ENCODE measurements at places on chromosomes 6 and 20.

- DNase-seq = no peak
Observed at GRCh38 chr6:115618256-115618655, 442.4 kb downstream of the FRK start.

DNA sequence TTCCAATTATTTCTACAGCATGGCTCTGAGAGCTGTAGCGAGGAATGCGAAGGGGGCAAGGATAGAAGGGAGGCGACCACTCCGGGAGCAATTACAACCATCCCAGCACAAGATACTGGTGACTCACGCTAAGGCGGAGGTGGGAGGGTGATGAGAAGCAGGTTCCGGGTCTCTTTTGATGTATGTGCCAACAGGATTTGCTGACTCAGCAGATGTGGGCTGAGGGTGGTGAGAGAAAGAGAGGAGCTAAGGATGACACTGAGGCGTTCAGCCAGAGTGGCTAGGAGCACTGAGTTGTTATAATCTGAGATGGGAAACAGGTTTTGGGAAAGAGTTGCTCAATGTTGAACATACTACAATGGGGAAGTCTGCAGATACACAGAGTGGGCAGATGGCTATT lies 9.3 kb upstream of the TXNDC5 start:
- no peak for DNase-seq

GRCh38 chr6:52135217-52135616 lies 47.8 kb upstream of the PKHD1 start:
- DNase-seq = no peak

GRCh38 chr6:148426317-148426977 lies 83.8 kb downstream of the SASH1 start:
- no peak for DNase-seq

DNA sequence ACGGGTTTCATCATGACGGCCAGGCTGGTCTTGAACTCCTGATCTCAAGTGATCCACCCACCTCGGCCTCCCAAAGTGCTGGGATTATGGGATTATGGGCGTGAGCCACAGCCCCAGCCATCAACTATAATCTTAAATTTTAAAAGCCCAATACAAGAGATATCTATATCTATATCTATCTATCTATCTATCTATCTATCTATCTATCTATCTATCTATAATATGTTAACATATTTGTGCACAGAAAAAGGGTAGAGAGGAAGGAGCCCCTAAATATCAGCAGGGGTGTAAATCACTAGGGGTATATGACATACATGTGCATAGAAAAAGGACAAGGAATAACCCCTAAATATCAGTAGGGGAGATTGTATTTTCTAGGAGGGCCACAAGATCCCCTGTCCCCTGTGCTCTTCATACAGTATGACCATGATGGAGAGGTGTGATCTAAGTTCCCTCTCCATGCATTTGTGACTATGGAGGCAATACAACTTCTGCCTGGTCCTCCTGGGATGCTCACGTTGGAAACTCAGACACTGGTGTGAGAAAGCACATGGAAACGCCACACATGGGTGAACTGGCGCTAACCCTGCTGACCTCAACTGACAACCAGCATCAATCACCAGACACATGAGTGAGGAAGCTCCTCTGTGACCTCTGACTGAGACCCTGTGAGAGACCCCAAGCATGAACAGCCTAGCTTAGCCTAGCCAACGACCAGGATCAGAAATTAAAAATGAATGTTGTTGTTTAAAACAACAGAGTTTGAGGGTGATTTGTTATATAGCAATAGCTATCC lies 1.2 kb upstream of the SPATS1 start:
- DNase-seq = no peak

DNA sequence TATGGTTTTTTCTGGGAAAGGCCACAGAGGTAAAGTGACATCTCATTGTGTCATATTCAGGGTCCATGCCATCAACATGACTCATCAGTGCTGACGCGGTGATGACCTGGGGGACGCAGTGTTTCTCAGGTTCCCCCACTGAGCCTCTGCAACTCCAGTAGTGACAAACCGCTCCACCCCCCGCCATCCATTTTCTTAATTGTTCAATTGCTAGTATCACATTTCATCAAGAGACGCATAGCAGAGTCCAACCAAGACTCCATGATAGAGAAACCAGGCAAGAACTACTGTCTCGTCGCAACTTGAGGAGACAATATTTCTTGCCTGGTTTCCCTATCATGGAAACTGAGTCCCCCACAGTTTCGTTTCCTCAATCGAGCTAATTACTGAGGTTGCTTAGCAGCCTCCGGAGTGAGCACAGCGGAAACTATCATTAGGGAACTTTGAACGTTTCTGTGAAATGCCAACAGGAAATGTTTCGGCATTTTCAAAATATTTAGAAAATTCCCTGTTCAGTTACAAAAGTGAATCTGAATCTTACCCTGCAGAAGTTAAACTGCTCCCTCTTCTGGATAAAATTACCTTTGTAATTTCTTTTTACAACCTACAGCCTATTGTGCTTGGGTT lies 12.2 kb upstream of the SERPINB1 start:
- peak; percentile 77 for DNase-seq

GRCh38 chr6:79077715-79078074 lies 359 bp downstream of the PHIP start:
- DNase-seq = peak; percentile 62

DNA sequence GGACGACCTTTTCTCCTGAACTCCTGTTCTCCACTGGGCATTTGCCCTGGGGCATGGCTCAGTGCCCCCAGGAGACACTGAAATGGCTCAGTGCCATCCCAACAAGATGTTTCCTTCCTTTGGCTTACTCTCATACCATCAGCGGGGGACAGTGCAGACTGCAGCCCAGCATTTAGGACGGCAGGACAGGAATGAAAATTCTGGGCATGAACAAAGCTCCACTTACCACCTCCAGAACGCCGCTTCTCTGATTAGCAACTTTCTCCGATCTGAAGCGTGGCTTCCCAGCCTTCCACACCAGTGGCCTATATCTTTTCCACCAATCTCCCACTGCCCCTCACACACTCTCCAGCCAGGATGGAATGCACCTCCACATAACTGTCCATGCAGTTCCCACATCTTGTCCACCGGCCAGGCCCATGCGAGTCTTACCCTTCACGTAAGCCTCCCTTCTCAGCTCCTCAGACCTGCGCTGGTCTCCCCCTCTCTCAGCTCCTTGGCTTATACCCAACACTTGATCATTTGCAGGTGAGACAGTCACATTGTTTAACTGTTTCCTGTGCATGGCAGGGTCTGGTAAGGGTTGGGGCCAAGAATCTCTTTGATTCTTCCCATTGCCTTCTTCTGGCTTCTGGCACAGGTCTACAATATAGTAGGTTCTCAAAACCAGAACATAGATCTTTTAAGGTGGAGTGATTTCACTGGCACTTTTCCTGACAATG lies 114.5 kb downstream of the FYN start:
- peak; percentile 47 for DNase-seq

DNA sequence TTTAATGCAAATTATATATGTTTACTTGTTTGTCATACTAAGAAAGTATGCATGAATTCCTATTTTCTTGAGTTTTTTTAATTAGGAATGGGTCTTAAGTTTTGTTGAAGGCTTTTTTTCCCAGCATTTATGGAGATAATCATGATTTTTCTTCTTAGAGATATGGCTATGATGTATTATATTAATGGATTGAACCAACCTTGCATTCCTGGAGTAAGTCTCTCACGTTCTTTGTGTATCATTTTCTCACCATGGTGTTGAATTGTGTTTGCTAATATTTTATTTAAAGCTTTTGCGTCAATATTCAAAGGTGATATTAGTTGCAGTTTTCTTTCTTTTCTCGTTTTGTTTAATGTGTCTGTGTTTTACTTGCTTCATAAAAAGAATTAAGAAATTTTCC lies 48.4 kb upstream of the SLC35D3 start:
- no peak for DNase-seq

DNA sequence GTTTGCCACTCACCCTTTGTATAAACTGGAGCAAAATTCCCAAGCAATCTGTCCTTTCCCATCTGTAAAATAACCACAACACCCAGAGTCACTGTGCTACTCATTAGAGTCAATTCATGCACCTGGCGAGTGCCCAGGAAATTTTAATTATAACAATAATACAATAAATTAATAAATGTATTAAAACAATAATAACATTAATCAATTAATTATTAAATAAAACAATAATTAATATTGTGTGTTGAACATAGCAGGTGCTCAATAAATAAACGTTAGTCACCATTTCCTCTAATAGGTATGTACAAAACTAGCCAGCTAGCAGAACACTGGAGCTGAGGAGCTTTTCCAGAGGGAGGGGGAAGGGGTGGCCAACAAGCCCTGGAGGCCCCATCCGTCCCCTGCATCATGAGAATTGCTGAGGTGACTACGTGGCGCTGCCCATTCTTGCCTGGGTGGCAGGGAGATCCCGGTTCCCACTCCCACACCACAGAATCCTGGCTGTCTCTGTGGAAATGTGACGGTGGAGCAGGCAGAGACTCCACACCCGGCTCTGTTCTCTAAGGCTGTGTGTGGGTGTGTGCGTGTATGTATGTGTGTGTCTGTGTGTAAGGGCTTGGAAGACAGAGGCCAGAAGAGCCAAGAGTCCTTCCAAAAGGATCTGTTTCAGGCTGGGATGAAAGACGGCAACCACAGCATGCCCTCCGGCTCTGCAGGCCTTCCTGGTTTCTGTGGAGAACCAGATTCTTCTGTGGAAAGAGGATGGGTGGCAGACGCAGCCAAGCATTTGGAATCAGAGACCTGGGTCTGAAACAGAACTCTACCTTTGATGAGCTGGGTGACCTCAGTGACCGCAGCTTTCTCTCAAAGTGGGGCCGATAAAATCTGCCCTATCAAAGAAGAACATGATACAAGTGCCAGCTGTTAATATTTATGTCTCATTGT lies 18.8 kb upstream of the EZR start:
- DNase-seq = no peak

DNA sequence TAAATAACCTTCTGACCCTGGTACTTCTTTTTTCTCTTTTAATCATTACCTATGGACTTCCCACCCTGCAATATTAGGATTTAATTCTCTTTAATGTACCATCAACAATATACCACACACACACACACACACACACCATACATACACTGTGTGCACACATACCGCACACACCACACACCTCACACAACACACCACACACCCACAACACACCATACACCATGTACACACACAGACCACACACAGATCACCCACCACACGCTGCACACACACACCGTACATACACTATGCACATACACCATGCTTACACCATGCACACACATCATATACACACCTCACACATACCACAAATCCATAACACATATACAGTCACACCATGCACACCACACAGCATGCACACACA lies 57.4 kb upstream of the MAP3K4 start:
- DNase-seq = no peak

- no peak for DNase-seq
Observed at GRCh38 chr6:35309611-35310264, 12.1 kb downstream of the DEF6 start.

DNA sequence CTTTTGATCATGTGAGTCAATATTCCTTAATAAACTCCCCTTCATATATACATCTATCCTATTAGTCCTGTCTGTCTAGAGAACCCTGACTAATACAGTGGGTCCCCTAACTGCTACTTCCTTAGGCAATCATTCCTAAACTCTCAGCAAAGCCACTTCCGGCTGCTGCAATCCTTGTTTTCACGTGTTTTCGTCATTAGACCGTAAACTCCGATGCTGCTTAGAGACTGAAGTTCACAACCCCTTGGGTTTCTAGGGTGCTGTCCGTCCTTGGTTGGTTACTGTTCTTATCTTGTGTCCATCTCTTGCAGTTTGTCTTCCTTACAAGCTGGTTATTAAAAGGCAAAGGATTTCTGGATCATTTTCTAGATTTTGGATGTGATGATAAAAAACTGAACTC lies 106.4 kb downstream of the GMPR start:
- DNase-seq = no peak

- no peak for DNase-seq
Observed at GRCh38 chr6:38057994-38058393, 238.5 kb downstream of the ZFAND3 start.

DNA sequence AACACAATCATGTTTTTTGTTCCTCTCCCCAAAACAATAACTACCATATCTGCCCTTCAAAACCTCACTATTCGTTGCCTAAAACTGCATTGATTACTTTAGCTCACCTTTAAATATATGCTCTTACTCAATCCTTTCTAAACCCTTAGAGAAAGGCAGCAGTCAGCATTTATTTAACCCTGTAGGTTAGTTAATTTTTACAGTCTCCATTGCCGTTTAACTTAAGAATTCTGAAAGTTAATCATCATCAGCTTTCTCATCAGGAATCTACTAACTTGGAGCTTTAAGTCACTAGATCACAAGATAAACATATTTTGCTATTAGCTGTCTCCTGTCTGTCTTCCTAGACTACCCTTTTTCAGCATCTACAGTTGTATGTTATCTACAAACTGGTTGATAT lies 991.9 kb downstream of the EPHA7 start:
- DNase-seq = no peak

- no peak for DNase-seq
Observed at GRCh38 chr6:131967948-131968347, 16.8 kb upstream of the CCN2 start.

GRCh38 chr6:125154761-125155135 lies 1.2 kb downstream of the TPD52L1 start:
- DNase-seq = peak; percentile 16

DNA sequence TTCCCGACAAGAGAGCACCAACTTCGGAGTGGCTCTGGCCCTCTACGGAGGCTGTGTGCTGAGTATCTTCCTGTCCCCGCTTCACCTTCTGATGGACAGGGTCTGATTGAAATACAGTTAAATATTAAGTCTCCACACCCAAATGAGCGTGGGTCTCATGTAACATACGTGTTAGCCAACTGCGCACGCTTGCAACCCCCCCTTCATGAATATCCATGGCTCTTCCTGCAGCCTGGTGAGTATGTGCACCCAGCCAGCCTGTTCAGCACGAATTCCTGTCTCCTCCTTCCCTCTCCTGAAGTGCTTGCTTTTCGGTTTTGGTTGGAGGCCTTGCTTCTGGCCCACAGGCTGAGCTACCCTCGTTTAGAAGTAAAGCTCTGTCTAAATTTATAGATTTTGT lies 102.9 kb upstream of the FRMD1 start:
- DNase-seq = no peak

- no peak for DNase-seq
Observed at GRCh38 chr6:13794184-13794583, 20.2 kb downstream of the MCUR1 start.

DNA sequence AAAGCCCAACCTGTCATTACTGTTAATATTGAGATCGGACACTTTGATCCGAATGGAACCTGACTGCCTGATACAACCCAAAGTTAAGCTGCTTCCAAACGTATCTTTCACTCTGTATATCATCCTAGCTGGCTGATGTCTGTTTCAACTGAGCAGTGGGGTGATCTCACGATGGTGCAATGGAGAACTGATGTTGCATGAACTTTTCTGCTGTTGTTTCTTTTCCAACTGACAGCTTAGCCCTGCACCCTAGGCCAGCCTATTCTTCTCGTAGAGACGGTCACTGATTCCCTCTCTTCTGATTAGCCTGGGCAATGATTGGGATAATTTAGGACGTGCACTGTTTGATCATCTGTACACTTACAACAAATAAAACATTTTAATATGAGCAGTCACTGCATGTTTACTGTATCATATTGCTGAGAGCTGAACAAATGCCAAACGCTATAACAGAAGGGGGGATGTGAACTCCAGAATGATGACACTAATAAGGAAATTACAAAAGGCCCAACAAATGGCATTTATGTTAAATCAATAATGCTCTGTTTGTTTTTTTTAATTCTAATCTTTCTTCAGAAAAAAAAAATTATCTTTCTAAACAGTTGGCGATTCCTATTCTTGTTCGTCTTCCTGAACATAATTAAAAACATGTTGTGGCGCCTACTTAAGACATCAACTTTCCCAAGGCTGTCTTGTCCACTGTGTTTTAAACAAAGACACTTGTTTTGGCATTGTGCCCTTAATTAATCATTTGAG lies 184.8 kb downstream of the ZNF217 start:
- DNase-seq = no peak
